Cortex of kidney (tissue), 1 donor: ENCODE measurements at places on chromosomes 1 and 21.

DNA sequence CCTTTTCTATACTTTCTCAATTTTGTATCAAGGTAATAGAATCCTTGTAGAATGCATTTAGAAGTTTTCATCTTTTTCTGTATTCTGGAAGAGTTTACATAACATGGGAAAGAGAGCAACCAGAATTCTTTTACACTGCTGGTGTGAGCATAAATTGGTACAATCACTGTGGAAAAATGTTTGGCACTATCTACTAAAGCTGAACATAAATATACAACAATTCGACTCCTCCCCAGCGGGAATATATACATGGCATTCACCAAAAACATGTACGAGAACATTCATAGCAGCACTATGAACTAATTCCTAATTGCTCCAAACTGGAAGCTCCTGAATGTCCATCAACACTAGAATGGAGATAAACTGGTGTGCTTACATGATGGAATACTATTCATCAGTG is 1.8 kb upstream of the ACBD6 start:
- DNase-seq: no peak

DNA sequence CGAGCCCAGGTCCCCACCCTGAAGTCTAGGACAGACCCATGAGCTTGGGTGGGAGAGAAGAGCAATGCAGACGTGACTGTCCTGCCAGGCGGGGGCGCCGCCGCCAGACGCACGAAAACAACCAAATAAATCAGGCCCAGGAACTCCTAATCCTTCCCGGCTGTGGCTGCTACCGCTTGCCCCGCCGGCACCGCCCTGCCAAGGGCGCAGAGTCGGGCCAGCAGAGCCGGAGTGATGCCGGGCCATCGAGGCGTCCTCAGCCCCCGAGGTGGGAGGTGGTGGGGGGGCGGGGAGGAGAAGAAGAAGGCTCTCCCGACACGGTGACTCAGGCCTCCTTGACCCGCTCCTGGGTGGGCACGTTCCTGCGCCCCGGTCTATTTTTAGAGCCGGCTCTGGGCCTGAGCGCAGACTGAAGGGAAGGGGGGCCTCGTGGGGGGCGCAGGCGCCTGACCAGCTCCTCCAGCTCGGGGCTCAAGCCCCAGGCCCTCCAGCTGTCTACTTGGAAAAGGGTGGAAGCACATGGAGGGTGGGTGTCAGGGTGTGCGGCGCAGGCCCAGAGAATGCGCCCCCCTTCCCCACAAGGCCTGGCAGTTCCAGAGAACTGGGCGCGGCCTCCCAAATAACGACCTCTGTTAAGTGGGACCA is 10.7 kb upstream of the COL16A1 start:
- no peak for DNase-seq

DNA sequence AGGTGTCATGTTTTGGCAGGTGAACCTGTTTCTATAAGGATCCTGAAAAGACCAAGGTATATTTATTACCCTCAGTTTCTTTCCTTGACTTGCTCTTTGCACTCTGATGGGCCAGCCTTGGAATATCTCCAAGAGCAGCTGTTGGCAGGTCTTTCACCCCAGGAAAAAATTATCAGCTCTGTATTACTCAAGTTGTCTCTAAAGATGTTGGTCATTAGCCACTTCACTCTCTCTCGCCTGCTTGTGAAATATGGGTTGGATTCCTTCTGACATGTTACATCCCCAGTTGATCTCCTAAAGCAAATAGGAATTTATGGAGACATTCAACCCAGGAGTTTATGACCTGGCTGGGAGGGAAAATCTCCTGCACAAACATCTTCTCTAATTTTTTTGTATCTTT is 85.9 kb downstream of the KCNJ15 start:
- no peak for DNase-seq

DNA sequence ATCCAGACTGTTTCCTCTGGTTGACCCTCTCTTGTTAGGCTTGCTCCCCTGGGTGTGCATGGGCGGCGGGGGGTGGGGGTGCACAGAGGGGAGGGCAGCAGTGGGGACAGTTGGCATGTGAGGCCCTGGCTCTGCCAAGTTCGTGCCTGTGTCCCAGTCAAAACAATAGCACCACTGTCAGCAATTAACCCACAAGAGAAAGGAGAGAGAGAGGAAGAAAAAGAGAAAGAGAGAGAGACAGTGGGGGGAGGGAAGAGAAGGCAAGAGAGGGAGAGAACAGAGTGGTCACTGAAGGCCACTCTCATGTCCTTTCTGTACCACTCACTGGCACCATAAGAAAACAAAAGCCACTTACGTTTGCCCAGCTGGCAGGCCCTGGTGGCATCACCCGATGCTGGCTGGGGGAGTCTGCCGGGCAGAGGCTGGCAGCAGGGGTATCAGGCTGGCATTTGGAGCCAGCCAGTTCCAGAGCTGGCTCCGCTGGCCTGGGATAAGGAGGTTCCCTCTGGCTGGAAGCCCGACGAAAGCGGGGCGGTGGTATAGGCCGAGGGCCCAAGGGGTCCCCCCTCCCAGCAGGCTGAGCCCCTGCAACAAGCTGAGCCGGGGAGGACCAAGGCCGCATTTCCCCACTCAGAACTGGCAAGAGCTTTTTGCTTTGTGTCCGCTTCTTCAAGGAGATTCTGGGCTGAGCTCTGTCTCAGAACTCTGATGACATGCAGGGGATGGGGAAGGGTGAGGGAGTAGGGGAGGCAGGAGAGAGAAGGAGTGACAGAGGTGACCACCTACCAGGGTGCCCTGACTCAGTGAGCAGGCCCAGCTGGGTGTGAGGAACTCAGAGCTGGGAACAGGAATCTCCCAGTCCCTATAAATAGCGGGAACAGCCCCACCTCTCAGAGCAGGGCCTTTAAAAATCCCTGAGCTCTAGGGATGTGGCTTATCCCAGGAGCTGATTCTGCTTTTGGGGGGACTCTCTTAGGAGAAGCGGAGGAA is 27.9 kb downstream of the PIK3C2B start:
- no peak for DNase-seq

- DNase-seq: no peak
These were observed 272.4 kb downstream of the DUSP10 start for GRCh38 chr1:221469476-221469875.

GRCh38 chr1:112504661-112505399 is 3.9 kb upstream of the WNT2B start:
- DNase-seq: no peak

DNA sequence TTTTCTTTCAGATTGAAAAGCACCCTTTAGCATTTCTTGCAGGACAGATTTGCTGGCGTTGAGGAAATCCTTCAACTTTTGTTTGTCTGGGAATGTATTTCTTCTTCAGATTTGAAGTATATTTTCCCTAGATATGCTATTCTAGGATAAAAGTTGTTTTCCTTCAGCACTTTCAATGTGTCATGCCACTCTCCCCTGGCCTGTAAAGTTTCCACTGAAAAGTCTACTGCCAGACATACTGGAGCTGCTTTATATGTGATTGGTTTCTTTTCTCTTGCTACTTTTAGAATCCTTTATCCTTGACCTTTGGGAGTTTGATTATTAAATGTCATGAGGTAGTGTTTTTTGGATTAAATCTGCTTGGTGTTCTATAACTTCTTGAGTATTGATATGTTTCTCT is 44.2 kb upstream of the CD55 start:
- no peak for DNase-seq

- no peak for DNase-seq
These were observed 14.7 kb downstream of the BTBD19 start for GRCh38 chr1:44822981-44823451.

- no peak for DNase-seq
These were observed 151.1 kb downstream of the GABPA start for GRCh38 chr21:25885880-25886279.

GRCh38 chr1:3352952-3353331 is 101.5 kb upstream of the ARHGEF16 start:
- DNase-seq: no peak

- no peak for DNase-seq
These were observed 52.1 kb upstream of the GPR88 start for GRCh38 chr1:100485855-100486258.

DNA sequence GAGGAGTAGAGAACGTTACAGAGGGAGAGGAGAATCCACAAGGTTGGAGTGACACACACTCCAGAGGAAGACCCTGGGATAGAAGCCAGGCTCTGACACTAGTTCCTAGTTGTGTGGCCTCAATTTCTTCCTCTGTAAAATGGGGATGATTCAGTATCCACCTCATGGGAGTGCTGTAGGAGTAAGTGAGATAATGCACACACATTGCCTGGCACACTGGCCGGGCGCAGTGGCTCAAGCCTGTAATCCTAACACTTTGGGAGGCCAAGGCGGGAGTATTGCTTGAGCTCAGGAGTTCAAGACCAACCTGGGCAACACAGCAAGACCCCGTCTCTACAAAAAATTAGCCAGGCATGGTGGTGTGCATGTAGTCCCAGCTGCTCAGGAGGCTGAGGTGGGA is 8.9 kb downstream of the KIF17 start:
- DNase-seq: no peak

DNA sequence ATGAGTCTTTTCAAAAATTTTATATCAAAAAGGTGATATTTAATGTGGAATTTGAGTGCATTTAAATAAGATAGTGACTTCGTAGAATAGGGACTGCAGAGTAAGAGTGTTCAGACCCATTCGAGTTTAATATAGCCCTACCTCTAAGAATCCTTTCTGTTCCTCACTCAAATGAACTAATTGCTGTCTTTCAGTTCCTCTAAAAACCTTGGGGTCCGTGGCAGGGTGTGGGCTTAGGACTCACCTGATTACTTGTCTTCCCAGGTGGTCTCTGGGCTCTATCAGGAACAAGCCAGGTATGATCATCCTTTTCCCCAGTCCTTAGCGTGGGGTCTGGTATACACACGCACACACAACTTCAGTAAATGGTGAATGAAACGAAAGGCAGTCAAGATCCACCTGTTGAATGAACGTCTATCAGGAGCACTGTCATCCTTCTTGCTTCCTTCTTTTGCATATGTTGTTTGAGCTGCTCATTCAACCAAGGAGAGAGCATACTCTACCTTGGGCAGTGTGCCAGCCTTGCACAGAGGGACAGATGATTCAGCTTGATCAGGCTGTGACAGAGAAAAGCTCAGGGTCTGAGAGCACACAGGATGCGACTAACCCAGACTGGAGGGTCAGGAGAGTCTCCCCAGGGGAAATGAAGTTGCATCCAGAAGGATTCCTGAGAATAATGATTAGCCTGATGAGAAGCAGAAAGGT is 1.2 kb upstream of the RNF11 start:
- DNase-seq: no peak

- no peak for DNase-seq
These were observed 161.6 kb upstream of the VAMP3 start for GRCh38 chr1:7609311-7609994.

- DNase-seq: no peak
These were observed 27.3 kb downstream of the LY9 start for GRCh38 chr1:160823296-160823695.

DNA sequence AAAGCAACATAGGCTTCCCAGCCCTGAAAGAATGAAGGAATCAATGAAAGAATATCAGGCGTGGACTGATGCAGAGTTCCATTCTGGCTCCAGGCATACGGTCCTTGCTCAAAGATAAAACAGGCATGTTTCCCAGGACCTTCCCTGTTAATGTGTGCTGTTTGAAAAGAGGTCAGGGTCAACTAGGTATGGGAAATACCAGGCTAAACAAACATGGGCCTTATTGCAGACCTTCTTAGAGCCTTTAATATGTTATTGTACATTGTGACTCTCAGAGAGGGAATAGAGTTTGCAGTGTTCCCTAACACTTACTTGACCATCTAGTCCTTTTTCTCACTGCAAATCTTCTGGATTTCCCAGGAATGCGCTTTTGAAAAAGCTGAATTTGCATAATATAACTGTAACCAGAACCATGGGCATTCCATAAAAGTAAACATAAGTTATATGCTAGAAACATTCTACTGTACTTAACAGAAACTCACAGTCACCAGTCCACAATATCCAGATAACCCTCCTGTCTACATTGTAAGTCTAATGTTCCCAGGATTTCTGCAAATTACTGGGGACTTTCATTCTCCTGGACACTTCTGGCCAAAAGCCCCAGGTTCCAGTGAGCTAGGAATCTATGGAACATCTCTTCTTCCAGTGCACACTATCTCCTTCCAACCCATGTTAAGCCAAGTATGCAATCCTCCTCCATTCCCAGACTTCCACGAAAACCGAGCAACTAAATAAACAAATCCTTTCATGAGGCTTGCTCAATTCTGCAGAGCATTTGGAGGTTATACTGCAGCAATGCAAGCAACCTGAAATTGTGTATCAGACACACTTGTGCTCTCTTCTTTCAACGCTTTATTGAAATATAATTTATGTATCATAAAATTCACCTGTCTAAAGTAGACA is 486.6 kb downstream of the SETD4 start:
- no peak for DNase-seq

- no peak for DNase-seq
These were observed 53.8 kb upstream of the MROH9 start for GRCh38 chr1:170881268-170882265.

- DNase-seq: no peak
These were observed 7.4 kb upstream of the GREM2 start for GRCh38 chr1:240619357-240619756.

DNA sequence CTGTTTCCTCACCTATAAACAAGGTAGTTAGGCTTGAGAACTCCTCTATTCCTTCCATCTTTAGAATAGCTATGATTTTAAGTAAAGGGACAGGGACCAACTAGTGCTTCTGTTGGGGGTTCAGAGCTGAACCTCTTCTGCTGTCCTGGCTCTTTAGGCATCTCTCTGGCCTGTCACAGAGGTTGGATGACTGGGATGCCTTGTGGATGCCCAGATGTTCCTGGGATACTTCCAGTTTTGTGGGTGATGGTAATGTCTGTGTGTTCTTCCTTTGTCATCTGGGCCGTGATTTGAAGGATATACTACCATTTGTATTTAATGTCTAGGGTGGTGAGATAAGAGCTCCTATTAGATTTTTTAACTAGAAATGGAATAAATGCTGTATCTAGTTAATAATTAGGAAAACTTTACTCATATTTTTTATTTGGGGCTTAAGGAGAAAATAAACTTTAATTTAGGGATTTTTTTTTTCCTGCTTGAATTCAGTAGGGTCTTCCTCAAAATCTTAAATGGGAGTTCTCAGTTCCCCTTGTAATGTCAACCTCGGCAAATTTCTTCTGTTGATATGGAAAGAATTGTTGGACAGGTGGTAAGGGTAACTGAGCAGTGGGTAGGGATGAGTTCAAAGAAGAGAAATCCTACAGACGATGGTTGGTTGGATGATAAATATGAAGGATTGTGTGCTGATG is 47.2 kb downstream of the LAMC1 start:
- DNase-seq: no peak

DNA sequence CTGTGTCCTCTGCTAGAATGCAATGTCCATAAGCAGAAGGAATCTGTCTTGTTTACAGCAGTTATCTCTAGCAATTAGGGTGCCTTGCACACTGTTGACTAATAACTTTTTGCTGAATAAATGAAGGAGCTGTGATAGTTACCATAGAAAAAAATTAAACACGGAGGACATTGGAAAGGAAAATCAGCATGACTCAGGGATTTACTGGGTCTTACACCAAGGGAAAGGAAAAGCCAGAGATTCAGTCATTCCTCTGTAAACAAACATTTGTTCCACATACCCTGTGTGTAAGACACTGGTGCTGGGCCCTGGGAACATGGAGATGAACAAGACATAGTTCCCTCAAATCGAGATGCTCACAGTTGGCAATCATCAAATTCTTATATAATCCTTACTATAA is 183.3 kb downstream of the PTGER3 start:
- no peak for DNase-seq
